ENCODE measurements at places on chromosomes 2 and 18.

- peak; percentile 13 for DNase-seq
These were observed 261.4 kb downstream of the TWIST2 start for GRCh38 chr2:239109041-239109927.

- DNase-seq: no peak
These were observed 69.3 kb upstream of the ITGB6 start for GRCh38 chr2:160269365-160269764.

DNA sequence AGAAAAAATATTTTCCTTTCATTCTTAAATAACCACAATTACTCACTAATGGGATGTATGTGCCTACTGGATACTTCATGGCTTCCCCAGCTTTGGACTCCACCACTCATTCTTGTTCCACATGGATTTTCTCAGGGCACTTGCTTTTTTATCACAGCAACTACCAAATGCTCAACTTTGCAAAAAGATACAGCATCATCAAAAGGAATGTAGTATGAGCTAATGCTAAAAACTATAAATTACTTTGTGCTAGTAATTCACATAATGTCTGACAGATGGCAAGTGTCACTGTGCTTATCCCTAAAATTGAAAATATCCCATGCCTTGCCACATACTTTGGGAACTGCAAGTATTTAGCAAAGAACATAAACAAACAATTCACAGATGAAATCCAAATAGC is 130.4 kb upstream of the ZFP36L2 start:
- no peak for DNase-seq

GRCh38 chr2:150681120-150681804 is 193.8 kb upstream of the RND3 start:
- DNase-seq: no peak

- DNase-seq: no peak
These were observed 270.1 kb upstream of the POU3F3 start for GRCh38 chr2:104583811-104584210.

- no peak for DNase-seq
These were observed 1195.7 kb upstream of the ZEB2 start for GRCh38 chr2:145715601-145716000.

- DNase-seq: peak; percentile 4
These were observed 502.2 kb downstream of the NRXN1 start for GRCh38 chr2:50529600-50530218.

DNA sequence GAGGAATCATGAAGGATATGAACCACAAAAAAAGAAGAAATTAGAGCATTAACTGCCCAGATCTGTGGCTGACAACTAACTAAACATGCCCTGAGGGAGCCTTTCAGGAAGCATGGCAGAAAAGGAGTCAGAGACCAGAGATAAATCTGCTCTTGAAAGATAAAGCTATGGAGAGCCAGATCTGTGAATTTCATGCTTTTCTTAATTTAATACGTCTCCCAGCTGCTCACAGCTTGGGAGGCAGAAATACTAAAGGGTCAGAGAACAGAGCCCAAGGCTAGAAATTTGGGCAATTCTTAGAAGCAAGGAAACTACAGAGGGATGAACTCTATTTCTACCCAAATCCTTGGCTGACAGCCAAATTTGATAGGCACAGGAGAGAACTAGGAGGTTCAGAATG is 223.0 kb upstream of the DPP10 start:
- no peak for DNase-seq

Data from SHP77 treated with DMSO at 0.1 percent for 48 hours (cell line).